ENCODE measurements at places on chromosomes 5 and 9.

DNA sequence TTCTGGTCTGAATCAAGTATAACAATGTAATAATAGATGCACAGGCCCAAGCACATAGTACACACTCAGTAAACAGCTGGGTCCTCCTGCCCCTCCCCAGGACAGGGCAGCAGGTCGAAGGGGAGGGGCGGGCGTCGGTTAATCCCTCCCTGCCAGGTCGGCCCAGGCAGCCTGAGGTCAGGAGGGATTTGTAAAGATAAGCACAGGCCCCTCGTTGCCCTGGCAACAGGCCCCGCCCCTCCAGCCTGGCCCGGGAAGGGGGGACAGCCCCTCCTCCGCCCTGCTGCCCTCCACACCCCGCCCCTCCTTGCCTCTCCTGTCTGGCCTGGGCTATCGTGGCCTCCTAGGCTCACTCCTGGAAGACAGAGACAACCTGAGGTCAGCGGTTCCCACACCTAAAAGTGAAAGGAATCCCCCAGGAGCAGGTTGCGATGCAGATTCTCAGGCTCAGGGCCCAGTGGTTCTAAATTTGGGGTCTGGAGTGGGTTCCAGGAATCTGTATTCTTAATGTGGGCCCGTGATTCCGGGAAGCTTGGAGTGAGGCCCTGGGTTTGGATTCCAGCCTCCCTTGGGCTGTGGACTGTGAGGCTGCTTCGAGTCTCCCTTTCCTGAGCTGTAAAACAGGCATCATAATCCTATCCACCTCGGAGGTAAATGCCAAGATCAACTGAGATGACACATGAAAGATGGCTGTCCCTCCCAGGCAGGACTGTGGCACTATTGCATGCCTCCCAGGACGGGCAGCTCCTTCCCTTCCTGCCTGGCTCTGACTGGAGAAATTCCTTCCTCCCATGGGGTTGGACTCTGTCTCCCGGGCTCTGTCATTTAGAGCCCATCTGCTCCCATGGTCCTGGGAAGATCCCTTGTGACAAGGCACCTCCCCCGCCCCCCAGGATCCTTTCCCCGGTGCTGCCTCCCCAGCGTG, 4.4 kb downstream of the CRB2 start:
- DNase-seq: no peak

DNA sequence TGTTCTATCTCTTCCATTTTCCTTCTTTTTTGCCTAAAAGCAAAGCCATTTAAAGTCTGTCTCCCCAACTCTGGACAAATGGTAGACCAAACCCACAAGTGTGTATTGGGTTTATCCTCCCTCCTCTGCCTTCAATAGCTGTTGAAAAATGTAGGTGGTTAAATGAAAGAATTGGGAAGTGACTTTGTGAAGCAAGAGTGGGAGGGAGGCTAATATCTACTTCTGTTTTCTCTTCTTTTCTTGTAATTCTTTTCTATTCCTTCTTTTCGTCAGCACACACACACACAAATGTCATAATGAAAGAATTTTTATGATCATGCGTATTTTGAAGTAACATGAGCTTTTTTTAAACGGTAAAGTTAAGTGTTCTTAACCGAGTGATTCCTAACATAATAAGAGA, 3.8 kb downstream of the CCDC152 start:
- no peak for DNase-seq

DNA sequence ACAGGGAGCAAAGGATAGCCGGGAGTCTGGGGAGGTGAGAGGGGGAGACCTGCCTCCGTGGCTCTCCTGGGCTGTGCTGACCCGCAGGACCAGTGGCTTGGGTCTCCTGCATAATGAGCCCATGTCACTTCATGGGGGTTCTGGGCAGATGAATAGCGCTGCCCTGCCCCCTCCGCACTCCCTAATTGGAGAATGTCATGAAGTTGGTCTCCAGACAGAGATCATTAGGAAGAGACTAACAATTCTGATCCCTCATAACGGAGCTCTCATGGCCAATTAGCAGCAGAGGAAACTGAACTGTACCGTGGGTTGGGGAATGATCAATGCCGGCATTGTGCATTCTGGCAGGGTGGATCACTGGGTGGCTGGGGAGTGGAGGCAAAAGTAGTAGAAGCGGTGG, 186.1 kb downstream of the FSTL4 start:
- no peak for DNase-seq

GRCh38 chr5:131589510-131590348, 45.3 kb downstream of the RAPGEF6 start:
- DNase-seq: no peak

DNA sequence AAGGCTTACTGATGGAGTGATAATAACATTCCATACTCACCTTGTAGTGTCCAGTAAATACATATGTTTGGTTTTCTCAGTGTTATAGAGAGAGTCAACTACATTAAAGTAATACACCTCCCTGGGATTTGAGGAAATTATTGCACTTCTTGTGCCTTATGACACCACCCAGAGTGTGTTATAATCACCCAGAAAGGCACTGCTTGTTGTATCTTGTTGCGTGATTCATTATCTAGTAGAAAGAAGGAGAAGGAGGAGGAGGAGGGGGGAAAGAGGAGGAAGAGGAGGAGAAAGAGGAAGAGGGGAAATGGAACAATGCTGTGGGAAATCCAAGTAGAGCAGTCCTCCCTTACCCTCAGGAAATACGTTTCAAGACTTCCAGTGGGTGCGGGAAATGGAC, 661.8 kb upstream of the WWC1 start:
- no peak for DNase-seq

DNA sequence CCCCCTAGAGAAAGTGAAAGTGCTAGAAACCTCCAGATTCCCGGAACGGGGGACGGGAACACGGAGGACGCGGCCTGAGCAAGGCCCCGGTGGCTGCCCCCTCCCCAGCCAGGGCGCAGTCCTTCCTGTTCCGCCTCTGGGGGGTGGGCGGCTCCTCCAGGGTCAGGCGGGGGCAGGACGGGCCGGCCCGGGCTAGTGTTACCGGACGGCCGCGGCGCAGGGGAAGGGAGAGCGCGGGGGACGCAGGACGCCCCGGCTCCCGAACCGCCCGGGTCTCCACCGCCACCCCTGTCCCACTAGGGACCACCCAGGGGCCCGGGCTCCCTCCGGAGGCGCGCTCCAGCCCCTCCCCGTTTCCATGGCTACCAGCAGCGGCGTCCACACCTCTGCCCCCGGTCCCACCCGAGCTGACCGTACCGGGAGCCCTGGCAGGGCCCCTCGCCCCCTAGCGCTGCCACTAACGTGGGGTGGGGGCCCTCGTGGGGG, 579 bp downstream of the SLC12A7 start:
- DNase-seq: no peak

GRCh38 chr9:20491612-20492011, 130.7 kb downstream of the MLLT3 start:
- no peak for DNase-seq
